ENCODE measurements at places on chromosomes 1 and 21. TPM values are rescaled to one million over a fixed set of nuclear protein-coding genes. Genes with fewer than 3 reads are reported as not detected.

Gene RGS8
- not detected for total RNA-seq

Gene TXNIP
- 263 TPM for total RNA-seq

GRCh38 chr1:97630948-97631347 lies 289.9 kb downstream of the DPYD start:
- H3K4me3 ChIP-seq = no peak overlapping the region
- DNase-seq = no peak
- H3K27ac ChIP-seq = no peak overlapping the region
- H3K36me3 ChIP-seq = no peaks in the 10 kb centered on the region
- H3K4me1 ChIP-seq = no peaks in the 10 kb centered on the region

- H3K4me1 ChIP-seq = peaks cover 53% of the 10 kb centered on the region
- H3K27me3 ChIP-seq = no peaks in the 10 kb centered on the region
- peak; percentile 92 for DNase-seq
Observed at GRCh38 chr21:34800797-34801518, 132.2 kb downstream of the CLIC6 start.

- H3K4me3 ChIP-seq = no peak overlapping the region
- no peak overlapping the region for H3K27ac ChIP-seq
- no peak for DNase-seq
- H3K27me3 ChIP-seq = peaks cover 51% of the 10 kb centered on the region
Observed at GRCh38 chr1:209208648-209209047, 374.9 kb upstream of the CAMK1G start.

Data from GM23248 (cell line).